SIG-M5 (cell line): ENCODE measurements at places on chromosomes 12 and 14.

DNA sequence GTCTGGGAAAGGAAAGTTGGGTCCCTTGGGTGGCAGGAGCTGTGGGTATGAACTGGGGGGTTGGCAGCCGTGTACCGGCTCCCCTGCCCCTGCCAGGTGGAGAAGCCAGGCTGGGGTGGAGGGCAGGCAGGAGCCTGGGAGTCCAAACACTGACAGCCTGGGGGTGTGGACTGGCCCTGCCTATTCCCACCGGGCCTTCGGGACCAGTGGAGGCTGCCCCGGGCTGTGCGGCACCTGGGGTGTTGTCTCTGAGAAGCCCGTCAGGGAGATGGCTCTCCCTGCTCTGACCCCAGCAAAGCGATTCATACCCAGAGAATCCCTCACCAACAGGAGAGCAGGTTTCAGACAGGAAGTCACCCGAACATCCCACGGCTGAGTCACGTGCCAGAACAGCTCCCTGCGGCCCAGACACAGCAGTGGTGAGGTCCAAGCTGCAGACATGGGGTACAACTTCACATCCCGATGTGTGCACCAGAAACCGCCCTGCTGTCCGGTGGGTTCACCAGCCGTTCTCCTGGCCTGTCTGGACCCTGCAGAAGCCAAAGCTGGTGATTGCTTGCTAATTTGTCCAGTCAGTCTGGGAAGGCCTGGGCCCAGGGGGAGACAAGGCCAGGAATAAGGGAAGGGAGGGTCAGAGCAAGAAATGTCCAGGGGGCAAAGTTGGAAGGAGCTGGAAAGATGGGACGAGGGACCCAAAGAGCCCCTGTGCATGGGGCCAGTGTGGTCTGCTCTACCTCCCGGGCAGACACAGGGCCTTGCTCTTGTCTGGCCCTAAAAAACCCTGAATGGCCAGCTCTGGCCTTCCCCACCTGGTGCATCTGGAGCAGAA lies 2.1 kb upstream of the GPR132 start:
- DNase-seq, result no peak

- DNase-seq, result no peak
Observed at GRCh38 chr12:56004211-56004610, 7.1 kb downstream of the SUOX start.

GRCh38 chr12:43585676-43586075 lies 33.7 kb upstream of the ADAMTS20 start:
- no peak for DNase-seq

GRCh38 chr12:3523058-3523457 lies 32.1 kb downstream of the PRMT8 start:
- no peak for DNase-seq

GRCh38 chr12:99957866-99958466 lies 26.8 kb downstream of the ANKS1B start:
- DNase-seq, result no peak

DNA sequence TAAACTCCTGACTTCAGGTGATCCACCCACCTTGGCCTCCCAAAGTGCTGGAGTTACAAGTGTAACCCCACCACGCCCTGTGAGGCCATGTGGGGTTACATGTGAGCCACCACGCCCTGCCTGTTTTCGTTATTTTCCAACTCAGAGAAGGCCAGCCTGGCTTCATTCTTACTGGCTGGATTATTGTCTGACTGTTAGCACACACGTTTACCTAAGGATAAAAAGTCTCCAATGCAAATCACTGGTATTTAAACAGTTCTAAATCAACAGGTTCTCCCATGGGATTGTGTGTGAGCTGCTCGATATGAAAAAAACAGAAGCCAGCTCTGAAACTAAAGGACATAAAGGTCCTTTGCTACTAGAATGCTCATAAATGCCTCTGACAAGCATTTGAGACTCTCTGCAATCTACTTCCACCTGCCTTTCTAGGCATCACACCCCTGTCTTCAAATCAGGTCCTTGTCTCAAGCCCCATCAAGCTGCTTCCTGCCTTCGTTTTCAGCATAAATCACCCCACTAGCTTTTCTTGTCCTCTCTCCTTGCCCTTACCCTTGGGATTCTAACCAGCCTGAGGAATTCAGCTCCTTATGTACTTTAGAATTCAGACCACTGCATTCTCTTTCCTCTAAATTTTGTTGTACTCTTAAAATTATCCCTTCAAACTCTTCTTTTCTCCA lies 265.0 kb downstream of the DUSP6 start:
- no peak for DNase-seq

GRCh38 chr14:97388408-97388807 lies 591.2 kb downstream of the VRK1 start:
- no peak for DNase-seq

GRCh38 chr12:70268972-70269371 lies 25.7 kb downstream of the CNOT2 start:
- no peak for DNase-seq

DNA sequence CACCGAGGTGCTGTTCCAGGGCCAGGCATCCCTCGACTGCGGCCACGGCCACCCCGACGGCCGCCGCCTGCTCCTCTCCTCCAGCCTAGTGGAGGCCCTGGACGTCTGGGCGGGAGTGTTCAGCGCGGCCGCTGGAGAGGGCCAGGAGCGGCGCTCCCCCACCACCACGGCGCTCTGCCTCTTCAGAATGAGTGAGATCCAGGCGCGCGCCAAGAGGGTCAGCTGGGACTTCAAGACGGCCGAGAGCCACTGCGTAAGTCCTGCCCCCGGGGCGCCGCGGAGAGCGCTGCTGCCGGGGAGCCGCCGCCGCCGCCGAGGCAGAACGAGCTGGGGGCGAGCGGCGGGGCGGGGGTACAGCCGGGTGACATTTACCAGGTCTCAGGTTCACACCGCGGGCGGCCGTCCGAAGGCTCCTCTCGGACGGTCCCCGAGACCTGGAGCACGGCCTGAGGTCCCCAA lies 1.4 kb downstream of the PLXNC1 start:
- no peak for DNase-seq

DNA sequence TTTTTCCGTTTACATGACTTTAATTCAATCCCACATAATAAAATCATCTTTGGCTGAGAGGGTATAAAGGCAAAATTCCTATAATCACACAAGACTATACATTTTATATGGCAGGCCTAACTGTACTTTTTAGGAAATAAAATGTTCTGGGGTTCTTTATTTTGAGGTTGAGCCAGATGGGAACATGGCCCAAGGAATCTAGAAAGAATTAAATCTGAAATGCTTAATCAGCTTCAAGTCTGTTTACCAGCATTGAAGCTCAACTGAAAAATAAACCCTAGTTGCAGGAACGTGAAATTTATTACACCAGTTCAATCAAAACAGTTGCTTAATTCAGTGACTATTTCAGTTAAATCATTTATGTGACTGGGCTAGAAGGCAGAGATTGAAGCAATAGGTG lies 191.0 kb upstream of the BTG1 start:
- no peak for DNase-seq

GRCh38 chr12:67415473-67415872 lies 146.3 kb downstream of the CAND1 start:
- DNase-seq, result no peak

DNA sequence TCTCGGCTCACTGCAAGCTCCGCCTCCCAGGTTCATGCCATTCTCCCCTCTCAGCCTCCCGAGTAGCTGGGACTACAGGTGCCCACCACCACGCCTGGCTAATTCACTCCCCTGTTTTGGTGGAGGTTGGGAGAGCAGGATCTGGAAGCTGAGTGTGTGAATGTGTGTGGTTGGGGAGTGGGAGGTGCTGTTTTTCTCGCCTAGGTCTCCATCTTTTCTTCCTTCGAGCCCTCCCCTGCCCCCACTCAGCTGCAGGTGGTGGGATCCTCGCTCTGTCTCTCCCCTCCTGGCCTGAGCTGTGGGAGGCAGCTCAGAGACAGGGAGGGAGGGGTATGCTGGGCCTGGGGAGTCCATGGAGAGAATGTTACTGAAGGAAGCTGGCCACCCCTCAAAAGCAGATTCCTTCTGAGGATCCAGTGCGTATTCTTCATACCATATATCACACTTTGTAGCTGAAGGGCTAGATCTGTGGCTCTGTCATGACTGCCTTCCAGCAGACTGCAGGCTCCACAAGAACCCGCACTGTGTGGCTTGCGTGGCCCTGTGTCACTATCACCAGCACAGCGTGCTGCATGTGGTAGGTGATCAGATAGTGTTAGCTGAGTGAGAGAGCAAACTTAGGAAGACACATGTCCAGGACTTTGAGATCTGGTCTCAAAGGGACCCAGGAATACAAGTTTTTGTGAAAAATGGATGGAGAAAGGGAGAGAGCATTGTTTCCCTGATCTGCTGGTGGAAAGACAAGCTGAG lies 2.8 kb downstream of the KRT83 start:
- DNase-seq, result no peak

DNA sequence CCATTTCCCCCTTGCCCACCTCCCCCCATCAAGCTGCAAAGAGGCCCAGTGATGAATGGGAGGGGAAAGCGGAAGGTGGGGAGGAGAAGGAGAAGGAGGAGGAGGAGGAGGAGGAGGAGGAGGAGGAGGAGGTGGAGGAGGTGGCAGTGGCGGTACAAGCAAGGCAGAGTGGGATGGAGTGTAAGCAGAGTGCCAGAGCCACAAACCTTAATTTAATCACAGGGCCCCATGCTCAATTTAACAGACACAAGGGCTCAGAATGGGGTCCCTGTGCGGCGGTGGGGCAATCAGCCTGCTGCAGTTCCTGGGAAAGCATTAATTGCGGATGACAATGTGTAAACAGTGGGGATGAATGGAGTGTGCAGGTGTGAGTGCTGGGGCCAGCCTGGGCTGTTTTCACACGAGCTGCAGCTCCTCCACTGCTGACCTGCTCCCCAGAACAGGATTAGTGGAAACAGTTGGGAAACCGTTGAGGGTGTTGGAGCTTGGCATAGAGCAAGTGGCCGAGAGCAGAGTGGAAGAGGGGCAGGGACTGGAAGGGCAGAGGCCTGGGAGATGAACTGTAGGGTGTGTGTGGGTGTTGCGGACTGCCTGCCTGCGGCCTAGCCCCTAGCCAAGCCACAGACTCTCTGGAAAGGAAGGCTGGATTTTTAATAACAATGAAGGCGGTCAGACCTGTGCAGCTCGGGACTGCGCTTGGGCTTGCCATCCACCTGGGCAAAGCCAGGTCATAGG lies 36.4 kb upstream of the SMOC1 start:
- DNase-seq, result no peak

GRCh38 chr14:79044894-79045624 lies 874.9 kb downstream of the NRXN3 start:
- no peak for DNase-seq

- DNase-seq, result no peak
Observed at GRCh38 chr14:78363008-78363407, 192.8 kb downstream of the NRXN3 start.

DNA sequence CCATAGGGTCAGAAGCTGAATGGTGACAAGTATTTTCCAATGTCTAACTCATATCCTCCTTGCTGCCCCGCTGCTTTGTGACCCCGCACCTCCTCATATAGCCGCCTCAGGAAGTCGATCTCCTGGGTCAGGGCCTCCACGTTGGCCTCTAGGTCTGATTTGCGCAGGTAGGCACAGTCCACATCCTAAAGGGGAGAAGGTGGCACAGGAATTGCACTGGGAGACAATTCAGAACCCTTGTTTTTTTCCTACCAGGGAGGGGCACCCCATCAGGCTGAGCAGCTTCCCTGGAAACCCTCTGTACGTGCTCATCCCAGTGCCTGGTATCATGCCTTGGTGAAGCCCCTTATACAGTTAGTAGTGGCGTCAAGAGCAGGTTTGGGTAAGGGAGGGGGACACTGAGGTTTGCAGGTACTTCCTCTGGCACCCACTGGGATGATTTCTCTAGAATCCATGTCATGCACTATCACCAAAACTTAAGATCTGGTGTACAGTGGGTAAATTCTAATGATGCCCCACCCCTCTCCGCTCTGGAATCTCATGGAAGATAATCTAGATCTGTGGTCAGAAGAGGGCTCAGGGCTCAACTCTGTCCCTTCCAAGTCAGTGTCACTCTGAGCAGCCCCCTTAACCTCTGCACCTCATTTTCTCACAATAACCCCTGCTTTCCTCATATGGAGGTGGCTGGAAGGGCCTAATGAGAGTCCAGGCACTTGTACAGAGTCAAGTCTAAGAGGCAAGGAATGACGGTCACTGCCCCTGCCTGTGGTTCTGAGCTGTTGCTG lies 20.1 kb upstream of the KRT86 start:
- DNase-seq, result no peak

- no peak for DNase-seq
Observed at GRCh38 chr12:101596172-101596571, 1.4 kb downstream of the MYBPC1 start.

DNA sequence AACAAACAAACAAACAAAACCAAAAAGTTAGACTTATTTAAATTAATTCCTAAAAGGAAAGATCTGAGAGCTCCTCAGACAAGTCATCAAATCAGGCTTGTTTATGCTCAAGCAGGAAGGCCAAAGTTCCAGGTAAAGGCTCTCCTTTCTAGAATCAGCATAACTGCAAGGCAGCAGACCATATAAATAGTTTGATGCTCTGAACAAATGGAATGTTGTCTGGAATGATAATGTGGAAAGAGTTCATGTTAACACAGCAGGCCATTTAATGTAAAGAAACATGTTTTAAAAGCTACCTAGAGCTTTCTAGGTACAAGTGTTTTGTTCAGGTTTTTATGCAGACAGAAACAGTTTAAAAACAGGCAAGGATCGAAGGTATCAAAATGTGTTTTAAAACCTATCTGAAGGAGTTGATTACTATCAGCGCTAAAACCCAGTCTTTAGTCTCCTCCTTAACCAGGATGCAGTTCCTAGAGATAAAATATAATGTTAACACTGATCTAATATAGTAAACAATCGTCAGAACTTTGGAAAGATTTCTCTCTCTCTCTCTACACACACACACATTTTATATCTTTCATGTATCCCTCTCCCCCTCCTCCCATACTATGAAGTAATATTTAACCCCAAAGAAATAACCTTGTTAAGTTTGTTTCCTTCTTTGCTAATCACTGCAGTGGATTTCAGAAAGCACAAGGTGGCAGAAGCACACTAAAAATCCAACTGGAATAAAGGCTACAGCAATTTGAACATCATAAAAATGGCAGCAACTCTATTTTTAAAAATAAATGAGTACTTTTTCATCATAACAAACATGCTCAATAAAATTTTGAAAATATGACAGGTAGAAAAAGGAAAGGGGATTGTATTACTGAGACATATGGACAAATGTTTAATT lies 135.5 kb downstream of the PAWR start:
- DNase-seq, result no peak
